ENCODE measurements at places on chromosomes 3 and 15. TPM values are rescaled to one million over a fixed set of nuclear protein-coding genes. Genes with fewer than 3 reads are reported as not detected.

DNA sequence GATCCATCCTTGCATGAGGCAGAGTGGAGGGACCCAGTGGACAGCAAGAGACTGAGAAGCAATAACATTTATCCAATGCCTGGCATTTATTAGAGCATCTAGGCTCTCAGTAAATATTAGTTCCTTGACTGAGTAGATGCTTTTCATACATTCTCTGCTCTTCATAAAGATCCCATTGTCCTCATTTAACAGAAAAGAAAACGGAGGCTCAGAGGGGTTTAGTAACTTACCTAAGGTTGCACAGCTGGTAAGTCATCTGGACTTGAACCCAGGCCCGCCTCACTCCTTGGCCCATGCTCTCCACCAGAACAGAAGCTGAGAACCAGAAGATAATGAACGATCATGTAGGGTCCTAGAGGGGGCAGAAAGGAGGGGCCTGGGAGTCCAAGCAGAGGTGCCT, 52.2 kb upstream of the SEC22A start:
- DNase-seq: no peak
- no peaks in the 10 kb centered on the region for H3K27me3 ChIP-seq
- H3K4me3 ChIP-seq: no peak overlapping the region
- no peak overlapping the region for H3K27ac ChIP-seq
- H3K4me1 ChIP-seq: no peaks in the 10 kb centered on the region

- H3K36me3 ChIP-seq: no peaks in the 10 kb centered on the region
- DNase-seq: no peak
- H3K27ac ChIP-seq: no peak overlapping the region
- H3K4me3 ChIP-seq: no peak overlapping the region
- no peaks in the 10 kb centered on the region for H3K27me3 ChIP-seq
These were observed 12.6 kb upstream of the HRG start for GRCh38 chr3:186653080-186653707.

Gene P4HTM
- 16.2 TPM for total RNA-seq

Gene CEP97
- total RNA-seq: 13.7 TPM

Gene SLC9C1
- total RNA-seq: 0.50 TPM

Measured in endodermal cell (in vitro differentiated cells).